ENCODE measurements at places on chromosomes 2 and 18. TPM values are rescaled to one million over a fixed set of nuclear protein-coding genes. Genes with fewer than 3 reads are reported as not detected.

DNA sequence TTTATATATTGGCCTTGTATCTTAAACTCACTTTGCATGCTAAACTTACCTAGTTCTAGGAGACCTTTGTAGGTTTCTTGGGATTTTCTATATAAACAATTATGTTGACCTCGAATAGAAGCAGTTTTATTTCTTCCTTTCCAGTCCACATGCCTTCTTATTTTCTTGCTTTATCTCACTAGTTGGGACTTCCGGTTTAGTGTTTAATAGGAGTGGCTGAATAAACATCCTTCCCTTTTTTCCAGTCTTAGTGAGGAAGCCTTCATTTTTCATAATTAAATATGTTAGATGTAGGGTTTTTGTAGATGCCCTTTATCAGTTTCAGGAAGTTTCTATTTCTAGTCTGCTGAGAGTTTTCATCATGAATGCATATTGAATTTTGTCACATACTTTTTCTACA lies 347.3 kb upstream of the HNRNPA3 start:
- no peak for DNase-seq

- DNase-seq: no peak
Measured at GRCh38 chr2:23268467-23269263, 116.3 kb upstream of the KLHL29 start.

GRCh38 chr2:146652311-146652710 lies 1192.5 kb upstream of the ACVR2A start:
- DNase-seq: no peak

DNA sequence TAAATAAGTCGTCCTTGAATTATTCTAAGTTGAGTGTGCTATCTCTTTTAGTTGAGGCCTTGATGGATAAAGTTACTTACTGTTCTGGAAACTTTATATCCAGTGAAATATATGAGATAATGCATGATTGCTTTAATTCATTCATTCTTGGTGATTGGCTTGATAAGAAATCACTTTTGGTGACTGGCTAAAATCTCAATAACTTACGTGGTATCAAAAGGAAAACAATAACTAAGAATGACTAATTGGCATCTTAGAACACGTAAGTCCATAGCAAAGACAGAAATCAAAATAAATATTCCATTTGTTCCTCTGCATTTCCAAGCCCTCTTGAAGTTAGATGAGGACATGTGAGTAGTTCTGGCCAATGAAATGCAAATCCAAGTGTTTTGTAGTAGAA lies 251.6 kb downstream of the NUP35 start:
- no peak for DNase-seq

- DNase-seq: no peak
Measured at GRCh38 chr2:131801210-131801744, 273.6 kb downstream of the CCDC74A start.

DNA sequence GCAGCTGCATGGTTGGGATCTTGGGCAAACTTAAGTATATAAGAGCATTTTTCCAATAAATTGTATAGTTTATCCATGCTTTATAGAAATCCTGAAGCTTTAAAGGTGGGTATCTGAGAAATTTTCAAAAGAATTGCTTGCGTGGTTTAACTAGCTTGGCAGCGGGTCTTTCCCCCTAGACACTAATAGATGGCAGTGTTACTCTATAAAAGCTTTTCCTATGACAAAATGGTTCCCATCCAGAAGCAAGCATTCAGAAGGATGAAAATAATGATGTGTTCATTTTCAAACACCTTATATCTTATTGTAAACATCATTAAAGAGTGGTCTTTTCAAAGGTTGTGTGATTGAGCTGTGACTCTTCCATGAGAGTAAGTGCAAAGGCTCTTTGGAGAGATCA lies 45.9 kb downstream of the KDM3A start:
- no peak for DNase-seq

- no peak for DNase-seq
Measured at GRCh38 chr2:68905116-68905515, 33.9 kb upstream of the BMP10 start.

DNA sequence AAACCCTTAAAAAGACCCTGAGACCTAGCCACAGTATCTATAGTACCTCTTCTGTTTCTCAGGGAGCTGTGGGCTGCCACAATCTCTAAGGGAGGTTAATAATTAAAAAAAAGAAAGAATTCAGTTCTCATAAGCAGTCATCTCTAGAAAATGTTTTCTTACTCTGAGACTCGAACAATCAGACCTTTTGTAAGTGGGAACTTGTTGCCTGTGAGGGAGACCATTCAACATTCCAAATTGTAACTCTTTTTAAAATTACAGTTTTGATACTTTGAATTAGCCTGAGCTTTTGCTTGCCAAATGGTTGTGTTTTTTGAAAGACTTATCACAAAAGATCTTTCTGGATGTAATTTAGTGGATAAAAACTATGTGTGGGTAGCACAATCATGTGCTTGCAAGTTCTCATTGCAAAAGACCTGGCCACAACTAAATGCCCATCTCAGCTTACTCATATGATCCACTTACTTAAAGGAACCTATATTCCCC lies 33.3 kb downstream of the IL1R2 start:
- no peak for DNase-seq

- peak; percentile 25 for DNase-seq
Measured at GRCh38 chr2:164510895-164511294, 110.4 kb downstream of the GRB14 start.

- DNase-seq: no peak
Measured at GRCh38 chr2:163828771-163829170, 93.0 kb upstream of the FIGN start.

The FBXO36 gene
- 1.2 TPM for total RNA-seq

The CCDC195 gene
- not detected for total RNA-seq

The MALL gene
- total RNA-seq: 9.6 TPM

The CTAGE1 gene
- not detected for total RNA-seq

The FBXO15 gene
- total RNA-seq: 0.30 TPM
